ENCODE measurements at places on chromosomes 16 and 17.
A peak's percentile ranks its signal among the peaks of the same experiment; 100 is the strongest.

DNA sequence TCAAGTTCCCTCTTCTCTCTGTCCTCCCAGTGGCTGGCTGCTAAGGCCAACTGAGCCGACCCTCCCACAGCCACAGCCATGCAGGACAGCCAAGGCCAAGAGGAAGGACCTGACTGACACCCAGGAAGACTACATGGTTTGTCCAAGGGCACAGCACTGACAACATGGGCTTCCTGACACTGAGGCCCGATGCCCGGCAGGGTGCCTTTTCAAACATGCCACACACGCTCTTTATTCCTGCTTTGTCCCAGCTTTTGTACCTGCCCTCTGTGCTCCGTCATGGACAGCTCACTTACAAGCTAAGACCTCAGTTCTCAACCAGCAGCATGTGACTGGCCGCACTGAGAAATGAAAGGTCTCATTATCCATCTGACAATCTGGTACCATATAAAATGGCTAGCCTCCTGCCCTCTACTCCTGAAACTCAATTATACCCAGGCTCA is 45.8 kb downstream of the TEX2 start:
- DNase-seq = no peak

DNA sequence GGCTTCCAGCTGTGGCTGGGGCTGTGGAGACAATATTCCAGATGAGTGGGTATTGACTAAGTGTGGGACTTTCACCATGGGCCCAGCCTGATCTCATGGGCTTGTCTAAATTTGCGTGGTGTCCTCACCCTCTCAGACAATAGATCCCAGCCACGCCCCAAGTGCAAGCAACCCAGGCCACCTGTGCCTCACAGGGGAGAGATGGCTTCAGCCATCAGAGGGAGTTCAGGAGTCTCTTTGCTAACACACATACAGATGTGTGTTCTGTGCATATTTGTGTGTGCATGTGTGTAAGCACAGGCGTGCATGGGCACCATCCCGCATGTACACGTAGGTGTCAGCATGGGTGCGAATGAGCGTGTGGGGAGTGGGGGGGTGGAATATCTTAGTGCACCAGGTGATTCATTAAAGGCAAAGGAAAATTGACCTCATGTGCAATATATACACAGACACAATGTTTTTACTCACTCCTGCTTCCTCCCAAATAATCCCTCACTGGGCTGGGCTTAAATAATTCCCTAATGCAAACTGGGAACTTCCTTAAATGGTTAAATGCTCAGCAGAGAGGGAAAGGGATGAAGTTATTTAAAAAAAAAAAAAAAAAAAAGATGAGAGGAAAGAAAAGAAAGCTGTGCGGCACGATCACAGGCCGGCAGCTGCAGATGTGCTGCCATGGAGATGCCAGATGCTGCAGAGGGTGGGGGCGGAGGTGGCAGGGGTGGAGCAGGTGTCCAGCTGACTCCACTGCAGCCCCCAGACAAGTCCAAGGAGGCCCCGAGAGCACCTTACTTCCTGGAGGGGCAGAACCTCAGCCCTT is 24.0 kb upstream of the CDC42EP4 start:
- no peak for DNase-seq

DNA sequence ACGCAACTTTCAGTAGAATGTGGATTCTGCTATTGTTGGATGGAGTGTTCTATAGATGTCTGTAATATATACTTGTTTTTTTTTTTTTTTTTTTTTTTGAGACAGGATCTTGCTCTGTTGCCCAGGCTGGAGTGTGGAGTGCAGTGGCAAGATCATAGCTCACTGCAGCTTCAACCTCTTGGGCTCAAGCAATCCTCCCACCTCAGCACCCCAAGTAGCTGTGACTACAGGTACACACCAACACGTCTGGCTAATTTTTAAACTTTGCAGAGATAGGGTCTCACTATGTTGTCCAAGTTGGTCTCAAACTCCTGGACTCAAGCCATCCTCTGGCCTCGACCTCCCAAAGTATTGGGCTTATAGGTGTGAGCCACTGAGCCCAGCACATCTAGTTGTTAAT is 27.2 kb upstream of the CCL22 start:
- no peak for DNase-seq

DNA sequence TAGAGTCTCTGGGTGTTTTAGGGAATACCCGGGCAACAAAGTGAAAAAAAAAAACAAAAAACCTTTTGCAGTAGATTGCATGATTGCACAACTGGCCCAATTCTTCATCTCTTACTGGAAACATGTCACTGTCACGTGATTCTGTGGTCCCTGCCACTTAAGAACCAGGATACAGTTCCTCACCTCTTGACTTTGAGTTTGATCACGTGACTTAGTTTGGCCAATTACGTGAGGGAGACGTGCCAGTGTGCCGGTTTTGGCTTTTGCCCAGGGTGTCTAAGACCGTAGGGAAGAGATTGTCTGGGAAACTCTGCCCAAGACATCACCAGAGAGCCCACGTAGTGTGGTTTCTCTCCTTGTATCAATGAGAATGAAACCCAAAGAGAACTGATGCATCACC is 88.7 kb downstream of the GRIN2A start:
- no peak for DNase-seq

GRCh38 chr16:89507214-89507833 is 879 bp upstream of the SPG7 start:
- no peak for DNase-seq

DNA sequence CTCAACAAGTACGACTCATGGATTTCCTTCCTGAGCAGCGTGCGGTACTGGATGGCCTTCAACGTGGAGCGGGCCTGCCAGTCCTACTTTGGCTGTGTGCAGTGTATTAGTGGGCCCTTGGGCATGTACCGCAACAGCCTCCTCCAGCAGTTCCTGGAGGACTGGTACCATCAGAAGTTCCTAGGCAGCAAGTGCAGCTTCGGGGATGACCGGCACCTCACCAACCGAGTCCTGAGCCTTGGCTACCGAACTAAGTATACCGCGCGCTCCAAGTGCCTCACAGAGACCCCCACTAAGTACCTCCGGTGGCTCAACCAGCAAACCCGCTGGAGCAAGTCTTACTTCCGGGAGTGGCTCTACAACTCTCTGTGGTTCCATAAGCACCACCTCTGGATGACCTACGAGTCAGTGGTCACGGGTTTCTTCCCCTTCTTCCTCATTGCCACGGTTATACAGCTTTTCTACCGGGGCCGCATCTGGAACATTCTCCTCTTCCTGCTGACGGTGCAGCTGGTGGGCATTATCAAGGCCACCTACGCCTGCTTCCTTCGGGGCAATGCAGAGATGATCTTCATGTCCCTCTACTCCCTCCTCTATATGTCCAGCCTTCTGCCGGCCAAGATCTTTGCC is 9.0 kb downstream of the HAS3 start:
- DNase-seq = no peak

DNA sequence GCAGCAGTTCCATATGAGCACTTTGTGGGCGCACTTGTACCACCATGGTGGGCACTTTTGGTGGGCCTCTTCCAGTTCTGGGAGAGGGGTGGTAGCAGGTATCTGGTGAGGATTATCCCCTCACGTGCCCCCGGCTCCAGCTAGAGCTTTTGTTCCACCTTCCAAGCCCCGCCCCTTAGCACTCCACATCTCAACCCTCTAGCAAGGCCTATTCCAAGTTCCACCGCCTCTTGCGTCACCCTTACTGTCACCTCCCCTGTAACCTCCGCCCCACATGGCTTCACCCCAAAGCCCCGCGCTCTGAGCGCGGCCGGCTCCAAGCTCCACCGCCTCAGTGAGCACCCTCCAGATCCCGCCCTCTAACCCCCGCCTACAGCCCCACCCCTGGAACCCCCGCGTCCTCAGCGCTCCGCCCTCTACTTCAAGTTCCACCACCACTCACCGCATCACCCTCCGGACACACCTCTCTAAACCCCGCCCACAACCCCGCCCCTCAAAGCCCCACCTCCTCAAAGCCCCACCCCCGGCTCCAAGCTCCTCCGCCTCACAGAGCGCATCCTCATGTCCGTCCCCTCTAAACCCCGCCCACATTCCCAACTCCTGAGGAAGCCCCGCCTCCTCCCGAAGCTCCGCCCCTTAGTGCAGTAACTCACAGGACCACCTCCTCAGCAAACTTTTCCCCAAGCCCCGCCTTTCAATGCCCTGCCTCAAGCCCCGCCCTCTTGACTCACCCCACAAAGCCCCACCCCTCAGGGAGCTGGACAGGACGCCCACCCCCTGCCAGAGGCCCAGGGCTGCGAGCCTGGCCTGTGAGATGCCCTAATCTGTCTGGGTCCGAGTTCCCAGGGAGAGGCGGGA is 11.1 kb downstream of the SCN4A start:
- peak; percentile 61 for DNase-seq

DNA sequence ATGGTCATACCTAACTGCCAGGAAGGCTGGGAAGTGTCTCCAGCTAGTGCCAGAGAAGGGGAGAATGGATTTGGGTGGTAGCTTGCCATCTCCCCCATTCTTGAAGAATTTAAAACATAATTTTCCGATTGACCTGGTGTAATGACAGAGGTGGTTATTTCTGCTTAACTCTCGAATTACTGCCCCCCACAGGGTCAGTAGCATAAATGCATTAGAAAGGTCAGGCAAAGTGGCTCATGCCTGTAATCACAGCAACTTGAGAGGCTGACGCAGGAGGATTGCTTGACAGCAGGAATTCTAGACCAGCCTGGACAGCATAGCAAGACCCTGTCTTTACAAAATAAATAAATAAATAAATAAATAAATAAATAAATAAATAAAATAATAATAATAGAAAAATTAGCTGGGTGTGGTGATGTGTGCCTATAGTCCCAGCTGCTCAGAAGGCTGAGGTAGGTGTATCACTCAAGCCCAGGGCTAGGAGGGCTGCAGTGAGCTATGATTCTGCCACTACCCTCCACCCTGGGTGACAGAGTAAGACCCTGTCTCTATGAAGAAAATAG is 27.5 kb downstream of the TMC7 start:
- DNase-seq = no peak

DNA sequence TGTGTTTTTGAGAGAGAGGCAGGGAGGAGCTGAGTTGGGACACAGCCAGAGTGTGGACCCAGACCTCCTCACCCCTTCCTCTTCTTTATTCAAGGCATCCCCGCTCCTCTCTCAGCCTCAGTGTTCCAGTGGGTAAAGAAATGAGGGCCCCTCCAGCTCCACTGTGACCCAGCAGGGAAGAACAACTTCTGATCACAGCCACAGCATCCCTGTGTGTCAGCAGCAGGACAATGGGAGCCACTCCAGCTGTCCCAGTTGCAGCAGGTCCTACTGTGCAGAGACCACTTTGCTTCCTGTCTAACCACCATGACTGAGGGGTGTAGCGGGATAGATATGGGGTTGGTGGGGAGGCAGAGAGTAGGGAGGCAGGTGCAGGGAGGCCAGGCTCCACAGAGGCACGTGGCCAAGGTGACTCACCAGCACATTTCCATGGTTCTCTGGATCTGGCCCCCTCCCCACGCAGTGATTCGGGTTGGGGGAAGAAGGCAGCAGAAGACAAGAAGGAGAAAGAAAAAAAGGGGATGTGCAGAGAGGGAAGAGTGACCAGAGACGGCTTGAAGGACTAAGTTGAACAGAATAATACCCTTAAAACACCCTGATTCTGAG is 24.5 kb downstream of the PIK3R5 start:
- no peak for DNase-seq

DNA sequence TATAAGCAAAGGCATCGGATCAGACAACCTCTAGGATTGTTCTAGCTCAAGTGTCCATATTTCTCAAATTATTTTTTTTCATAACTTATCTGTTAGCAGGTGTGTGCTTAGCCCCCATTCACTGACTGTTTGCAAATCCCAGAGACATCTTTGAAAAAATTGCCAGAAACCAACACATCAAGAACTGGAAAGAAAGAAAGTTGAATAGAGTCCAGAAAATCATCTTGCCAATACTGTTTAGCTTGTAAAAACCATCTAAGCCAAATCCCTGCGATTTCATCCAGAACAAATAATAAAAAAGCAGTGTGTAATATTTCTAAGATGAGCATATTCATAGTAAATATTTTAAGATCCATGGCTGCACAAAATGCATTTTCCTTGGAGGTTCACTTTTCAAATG is 64.5 kb downstream of the WSCD1 start:
- DNase-seq = peak; percentile 3

DNA sequence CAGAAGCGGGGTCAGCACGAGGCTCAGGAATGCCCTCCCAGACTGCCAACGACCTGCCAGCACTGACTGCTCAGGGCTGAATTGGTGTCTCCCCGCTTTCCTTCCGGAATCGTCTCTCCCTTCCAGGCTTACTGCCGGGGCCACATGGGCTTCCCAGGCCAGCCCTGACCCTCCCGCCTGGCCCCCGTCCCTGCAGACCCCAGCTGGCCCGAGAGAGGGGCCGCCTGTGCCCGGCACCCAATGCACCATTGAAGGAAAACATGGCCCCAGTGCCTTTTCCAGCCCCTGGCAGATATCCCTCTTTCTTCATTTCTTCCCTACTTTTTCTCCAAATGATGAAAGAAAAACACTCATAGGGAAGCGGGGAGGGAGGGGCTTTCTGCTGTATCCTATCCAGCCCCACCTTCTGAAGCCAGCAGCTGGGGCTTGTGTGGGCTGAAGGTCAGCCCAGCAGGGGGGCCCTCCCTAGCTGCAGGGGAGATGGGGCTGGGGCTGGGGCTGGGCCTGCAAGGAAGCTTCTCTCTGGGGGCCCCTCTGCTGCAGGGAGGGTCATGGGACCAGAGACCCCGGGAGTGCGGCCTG is 25.9 kb downstream of the ZNF469 start:
- DNase-seq = peak; percentile 70

DNA sequence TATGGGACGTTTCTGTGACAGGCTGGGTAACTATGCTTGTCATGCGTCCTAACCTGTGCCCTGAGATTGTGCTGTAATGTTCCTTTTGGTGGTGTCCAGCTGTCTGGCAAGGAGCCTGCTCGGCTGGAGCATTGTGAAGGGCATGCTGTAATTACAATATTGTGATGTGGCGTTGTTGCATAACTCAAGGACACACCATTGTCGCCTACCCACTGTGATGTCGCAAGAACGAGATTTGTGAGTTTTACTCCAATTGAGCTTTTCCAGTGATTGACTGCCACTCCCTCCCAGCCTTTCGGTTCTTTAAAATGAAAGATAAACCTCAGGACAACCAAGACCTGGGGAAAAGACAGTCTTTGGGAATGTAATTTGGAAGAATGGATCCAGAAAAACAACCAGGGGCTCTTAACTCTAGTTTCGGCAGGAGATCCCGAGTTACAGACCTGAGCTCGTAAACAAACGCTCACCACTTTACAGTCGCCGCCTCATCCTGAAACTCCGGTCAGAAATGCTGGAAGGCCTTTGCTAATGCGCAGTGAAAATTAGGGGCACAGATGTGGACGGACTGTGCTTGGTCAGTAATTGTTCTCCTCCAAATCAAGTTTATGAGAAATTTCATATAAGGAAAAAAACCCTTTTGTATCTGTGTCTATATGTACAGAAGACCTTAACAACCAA is 1.3 kb downstream of the ZNF750 start:
- DNase-seq = no peak

- DNase-seq = peak; percentile 92
Measured at GRCh38 chr17:81967533-81968395, 6.8 kb upstream of the NOTUM start.

Measured in muscle of back (tissue), 13 donors.